Inflammatory macrophage treated with lipopolysaccharide for 1 hour (primary cell): ENCODE measurements at places on chromosomes 12 and 14.

- DNase-seq: no peak
Measured at GRCh38 chr14:23564181-23564812, 3.3 kb downstream of the AP1G2 start.

DNA sequence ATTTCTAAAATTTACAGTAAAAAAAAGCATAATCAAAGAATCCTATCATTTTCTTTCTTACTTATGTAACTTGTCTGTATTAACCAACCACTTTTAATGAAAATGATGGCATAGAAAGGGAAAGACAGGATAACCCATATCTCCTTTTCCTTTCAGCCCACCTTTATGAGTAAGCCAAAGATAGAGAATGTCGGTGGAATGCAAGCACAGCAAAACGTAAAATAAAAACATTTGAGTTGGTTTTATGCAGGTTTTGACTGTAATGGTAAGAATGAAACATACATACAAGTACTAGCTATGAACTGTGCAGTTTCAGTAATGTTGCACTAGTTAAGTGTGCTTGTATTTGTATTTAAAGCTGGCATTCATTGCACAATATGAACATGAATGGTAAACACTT lies 360.3 kb downstream of the FOXG1 start:
- DNase-seq: no peak

DNA sequence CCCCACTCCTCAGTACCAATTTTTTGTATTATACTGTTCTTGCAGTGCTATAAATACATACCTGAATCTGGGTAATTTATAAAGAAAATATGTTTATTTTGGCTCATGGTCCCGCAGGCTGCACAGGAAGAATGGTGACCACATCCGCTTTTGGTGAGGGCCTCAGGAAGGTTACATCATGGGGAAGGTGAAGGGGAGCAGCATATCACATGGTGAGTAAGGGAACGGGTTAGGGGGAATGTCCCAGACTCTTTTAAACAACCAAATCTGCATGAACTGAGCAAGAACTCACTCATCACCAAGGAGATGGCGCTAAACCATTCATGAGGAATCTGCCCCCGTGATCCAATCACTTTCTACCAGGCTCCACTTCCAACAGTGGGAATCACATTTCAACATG lies 40.0 kb downstream of the OSBPL8 start:
- peak; percentile 12 for DNase-seq

- DNase-seq: no peak
Measured at GRCh38 chr12:61916831-61917230, 343.4 kb upstream of the USP15 start.

- DNase-seq: no peak
Measured at GRCh38 chr14:94724993-94725392, 44.9 kb downstream of the GSC start.

DNA sequence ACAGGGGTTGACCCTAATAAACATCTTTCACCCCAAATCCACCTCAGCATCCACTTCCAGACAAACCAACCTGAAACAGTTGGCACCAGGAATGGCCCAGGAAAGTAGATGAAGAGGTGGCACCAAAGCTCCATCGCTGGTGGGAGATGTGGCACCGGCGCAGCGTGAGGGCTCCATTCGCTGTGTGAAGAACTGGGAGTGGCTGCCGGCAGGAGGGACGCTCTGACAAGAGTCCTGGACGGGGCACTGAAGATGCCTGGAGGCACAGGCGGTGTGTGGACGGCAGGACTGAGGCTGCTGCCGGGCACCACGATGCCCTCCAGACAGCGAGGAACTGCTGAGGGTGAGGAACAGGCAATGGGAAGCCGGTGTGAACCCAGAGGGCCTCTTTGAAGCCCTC lies 29.3 kb downstream of the DIO3 start:
- no peak for DNase-seq

DNA sequence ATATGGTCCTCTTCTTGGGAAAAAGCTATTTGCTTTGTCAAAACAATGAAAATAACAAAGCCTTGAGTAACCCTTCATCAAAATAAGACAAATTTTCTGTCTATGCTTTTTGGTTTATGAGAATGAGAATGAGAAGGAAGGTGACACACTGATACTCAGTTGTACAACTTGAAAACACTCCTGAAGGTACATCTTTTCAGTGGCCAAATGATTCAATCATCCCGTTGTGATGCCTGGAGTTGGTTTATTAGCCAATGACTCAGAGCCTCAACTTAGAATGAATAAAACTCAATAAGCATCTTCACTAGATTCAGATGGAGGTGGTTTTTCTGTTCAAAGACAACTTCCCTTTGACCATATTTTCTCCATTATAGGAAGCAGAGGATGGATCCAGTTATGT lies 7.8 kb upstream of the CALM1 start:
- no peak for DNase-seq

GRCh38 chr12:54437243-54437642 lies 18.2 kb upstream of the ITGA5 start:
- DNase-seq: no peak

DNA sequence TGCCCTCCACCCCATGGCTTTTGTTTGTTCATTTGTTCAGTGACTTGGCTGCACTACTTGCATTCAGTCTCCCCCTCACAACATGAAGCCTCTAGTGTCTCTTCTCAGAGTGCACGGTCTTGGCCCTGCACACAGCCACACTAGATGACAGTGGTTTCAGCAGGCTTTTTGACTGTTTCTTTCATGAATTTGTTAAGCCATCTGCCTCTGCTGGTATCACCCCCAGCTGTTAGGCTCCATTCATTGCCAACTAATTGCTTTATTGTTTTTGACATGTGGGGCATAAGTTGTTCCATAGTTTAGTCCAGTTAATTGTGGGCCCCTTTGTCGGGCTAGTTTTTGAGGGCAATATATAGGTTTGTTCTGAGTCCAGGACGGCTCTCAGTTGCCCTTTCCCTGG lies 18.8 kb downstream of the OS9 start:
- DNase-seq: no peak

DNA sequence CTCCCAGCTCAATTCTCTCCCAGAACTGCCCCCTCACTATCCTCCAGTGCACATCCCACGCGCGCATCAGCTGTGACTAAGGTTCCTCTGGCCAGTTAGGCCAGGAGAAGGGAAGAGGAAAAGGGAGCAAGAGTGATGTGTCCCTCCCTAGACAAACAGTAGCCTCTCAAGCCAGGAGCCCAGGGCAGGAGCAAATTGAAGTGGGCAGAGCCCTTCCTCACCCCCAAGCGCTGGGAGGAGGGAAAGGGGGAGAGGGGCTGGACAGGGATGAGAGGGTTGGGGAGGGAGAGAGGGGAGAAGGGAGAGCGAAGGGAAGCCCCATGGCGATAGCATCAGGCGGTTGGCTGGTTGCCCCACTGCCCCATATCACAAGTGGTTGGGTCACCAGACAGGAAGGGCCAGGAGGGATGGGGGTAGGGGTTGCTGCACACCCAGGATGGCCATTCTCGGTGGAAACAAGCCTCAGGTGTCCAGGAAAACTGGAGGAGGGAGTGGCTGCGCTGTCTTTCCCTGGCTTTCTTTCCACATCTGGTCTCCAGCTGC lies 1.1 kb downstream of the CD63 start:
- peak; percentile 60 for DNase-seq

DNA sequence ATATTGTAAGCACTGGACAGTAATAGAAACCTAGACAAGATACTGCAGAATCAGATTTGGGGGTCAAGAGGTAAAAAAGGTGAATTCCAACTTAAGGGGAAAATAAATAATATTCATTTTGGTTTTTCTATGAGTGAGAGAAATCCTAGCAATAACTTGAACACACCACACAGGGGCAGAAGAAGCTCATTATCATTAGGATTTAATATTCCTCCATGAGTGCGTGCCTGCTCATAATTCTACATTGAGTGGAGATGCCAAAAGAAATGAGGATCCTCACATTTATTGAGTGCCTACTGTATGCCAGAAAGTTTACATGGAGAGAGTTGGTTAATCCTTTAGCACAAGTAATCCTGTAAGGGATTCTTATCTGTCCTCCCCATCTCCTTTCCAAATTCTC lies 40.5 kb upstream of the C14orf132 start:
- no peak for DNase-seq

- no peak for DNase-seq
Measured at GRCh38 chr12:105206686-105207374, 29.1 kb downstream of the APPL2 start.

- no peak for DNase-seq
Measured at GRCh38 chr12:91777268-91777992, 368.2 kb downstream of the BTG1 start.

GRCh38 chr14:26199590-26200370 lies 398.1 kb downstream of the NOVA1 start:
- no peak for DNase-seq

- DNase-seq: no peak
Measured at GRCh38 chr12:44384136-44384535, 492.0 kb downstream of the NELL2 start.

GRCh38 chr14:96889091-96889490 lies 91.9 kb downstream of the VRK1 start:
- no peak for DNase-seq

DNA sequence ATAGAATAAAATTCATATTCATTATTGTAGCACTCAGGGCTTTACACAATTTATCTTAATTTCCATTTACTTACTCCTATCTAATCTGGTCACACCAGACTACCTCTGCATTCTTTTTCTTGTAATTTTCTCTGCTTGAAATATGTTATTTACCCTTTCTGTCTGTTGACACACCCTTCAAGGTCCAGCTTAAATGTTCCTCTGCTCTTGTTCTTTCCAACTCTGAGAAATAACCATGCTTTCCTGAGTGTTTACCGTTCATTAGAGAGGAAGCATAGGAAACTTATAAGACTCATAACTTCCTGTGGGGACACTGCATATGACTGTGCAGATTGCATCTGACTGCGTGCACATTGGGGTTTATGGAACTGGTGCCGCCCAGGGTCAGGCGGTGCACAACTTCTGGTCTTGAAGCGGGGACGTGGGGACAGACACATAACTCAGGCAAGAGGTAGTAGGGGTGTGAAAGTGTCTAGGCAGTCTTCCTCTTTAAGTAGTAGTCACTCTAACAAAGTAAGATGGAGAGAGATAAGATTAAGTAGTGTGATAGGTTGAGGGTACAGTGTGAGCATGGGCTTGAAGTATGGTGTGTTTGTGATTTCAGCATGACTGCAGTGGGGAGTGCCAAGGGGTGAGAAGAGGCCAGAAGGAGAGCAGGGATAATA lies 42.6 kb upstream of the FOXJ2 start:
- peak; percentile 90 for DNase-seq

DNA sequence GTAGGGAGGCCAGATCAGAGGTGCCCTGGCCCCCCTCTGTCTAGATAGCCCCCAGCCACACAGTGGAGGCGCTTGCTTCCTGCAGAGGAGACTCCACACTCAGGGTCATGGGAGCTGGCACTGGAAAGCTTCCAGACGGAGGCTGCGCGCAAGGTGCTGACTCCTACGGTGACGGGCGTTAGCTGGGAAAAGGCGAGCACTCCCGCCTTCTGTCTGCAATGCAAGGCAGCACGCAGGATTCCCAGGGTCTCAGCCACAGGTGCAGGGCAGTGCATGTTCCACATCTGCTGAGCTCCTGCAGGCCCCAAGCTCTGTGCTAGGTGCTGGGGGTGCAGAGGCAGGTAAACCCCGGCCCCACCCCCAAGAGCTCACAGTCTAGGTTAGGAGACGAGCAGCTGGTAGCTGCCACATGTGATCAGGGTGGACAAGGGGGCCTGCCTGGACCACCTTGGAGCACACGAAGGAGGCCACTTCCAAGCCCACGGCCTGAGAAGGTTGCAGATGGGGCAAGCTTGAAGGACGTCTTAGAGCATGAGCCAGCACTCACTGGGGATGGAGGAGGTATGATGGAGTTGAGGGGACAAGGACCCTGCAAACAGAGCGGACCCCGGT lies 310.9 kb upstream of the DIO3 start:
- DNase-seq: no peak

DNA sequence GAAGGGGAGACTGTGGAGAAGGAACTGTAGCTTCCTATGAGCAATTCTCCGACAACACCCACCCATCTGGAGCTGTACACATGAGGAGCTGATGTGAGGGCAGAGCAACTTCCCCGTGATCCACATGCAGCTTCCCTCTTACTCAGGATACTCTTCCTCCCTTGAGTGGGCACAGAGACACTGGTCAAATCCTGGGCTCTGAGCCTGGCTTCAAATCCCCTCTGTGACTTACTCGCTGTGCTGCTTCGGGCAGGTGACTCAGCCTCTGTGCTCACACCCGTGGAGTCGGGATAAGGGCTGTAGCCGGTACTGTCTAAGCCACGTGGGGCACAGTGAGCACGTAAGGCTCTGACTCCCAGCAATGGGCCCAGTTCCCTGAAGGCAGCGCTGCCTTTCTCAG lies 31.1 kb downstream of the ZFYVE21 start:
- peak; percentile 53 for DNase-seq

DNA sequence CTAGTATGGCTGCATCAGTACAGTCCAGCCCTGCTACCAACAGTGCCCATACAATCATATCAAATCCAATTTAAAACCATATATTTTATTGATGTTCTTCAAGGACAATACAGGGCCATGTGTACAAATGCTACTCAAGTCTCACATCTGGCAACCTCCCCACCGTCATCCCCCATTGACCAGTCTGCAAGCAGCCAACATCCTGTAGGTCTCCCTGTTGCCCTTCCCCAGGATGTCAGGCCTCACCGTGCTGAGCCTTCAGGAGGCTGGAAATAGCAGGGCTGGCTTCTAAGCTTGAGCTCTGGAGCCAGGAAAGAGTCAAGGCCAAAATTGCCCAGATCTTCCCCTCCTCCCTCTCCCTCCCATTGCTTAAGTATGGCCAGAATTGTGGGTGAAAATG lies 10.4 kb downstream of the ZDHHC22 start:
- no peak for DNase-seq

DNA sequence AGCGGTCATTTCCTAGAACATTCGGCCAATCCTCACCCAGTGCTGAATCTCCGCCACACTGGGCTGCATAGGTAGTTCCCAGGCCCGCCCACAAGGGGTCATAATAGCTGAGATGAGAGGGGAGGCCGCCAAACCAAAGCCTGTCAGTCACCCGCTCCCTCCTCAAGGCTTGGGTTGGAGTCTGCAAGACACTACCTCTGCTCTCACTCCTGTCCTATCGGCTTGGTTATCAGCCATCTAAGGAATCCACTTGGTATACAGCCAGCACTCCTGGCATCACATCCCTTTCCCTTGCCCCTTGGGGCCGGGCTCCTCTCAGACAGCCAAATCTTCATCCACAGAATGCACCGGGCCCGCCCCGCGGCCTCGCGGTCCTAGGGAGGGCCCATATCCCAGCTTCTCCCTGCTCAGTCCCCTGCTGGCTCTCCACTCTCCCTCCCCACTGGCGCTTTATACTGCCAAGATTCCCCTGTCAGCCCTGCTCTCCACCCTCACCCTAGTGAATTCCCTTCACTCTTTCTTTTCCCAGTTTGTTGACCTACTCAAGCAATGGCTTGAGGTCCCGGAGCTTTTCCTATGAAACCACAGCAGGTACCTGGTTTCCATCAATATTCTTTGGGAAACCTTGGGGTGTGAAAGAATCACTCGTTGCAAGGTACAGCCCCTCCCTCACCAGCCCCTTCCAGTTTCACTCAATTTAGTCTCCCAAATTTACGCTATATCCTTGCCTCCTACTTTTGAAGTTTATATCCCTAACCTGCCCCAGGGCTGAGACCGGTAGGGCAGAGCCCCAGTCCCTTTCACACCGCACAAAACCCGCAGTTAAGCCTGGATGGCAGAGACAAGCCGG lies 1.4 kb downstream of the IFFO1 start:
- peak; percentile 60 for DNase-seq
